ENCODE measurements at places on chromosomes 12 and 14. TPM values are rescaled to one million over a fixed set of nuclear protein-coding genes. Genes with fewer than 3 reads are reported as not detected.

- DNase-seq: no peak
Observed at GRCh38 chr12:63480186-63480585, 188.1 kb downstream of the DPY19L2 start.

DNA sequence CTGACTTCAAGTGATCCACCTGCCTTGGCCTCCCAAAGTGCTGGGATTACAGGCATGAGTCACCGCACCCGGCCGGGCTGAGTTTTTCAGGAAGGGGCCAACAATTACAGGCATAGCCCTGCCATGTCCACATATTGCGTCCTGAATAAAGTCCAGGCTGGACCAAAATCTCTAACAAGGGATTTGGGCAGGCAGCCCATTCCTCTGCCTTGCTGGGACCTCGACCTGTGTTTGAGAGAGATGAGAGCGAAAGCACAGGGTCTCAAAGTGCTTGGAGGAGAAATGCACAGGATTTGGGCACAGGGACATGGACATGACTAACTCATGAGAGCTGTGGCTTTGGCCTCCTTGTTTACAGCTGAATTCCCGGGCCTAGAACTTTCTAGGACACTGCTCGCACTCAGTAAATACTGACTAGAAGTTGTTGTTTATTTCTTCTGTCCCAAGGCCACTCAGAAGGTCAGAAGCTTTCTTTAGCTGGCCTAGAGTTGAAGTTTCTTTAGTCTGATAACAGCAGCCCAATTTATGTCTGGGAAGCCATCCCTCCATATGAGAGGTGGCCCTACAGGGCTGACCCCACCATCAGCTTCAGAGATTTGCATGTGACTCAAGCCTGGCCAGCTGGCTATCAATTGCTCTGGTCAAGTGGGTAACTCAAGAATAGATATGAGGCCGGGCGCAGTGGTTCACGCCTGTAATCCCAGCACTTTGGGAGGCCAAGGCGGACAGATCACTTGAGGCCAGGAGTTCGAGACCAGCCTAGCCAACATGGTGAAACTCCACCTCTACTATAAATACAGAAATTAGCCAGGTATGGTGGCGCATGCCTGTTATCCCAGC is 11.7 kb downstream of the CAMKK2 start:
- DNase-seq: peak; percentile 59

- DNase-seq: no peak
Observed at GRCh38 chr14:31596342-31597095, 35.3 kb downstream of the NUBPL start.

DNA sequence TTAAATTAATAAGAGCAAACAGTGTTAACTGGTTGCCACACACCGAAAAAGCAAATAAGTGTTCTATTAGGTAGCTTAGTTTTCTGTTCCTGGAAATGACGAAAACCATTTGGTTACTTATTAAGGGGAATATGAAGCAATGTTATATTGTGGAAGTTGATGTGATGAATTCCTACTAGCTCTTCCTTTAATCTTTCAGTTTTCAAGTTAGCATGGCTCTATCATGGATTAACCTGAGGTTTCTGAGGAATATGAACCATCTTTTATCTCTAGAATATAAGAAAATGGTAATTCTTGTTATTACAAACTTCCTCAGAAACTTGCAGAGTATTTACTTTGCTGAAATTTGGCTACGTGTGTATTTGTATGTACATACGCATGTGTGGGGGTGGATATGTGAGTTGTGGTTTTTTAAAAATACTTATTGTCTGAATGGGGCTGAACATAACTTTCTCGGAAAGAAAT is 245.7 kb downstream of the KCNC2 start:
- DNase-seq: no peak

GRCh38 chr14:97977651-97978261 is 1180.6 kb downstream of the VRK1 start:
- peak; percentile 80 for DNase-seq

ZDHHC22 gene
- 0.25 TPM for total RNA-seq

ASB2 gene
- 7.9 TPM for total RNA-seq

PDZRN4 gene
- not detected for total RNA-seq

AQP2 gene
- not detected for total RNA-seq

NTF3 gene
- total RNA-seq: not detected
